Progenitor cell of endocrine pancreas (in vitro differentiated cells): ENCODE measurements at places on chromosomes 4 and X. TPM values are rescaled to one million over a fixed set of nuclear protein-coding genes. Genes with fewer than 3 reads are reported as not detected.
A peak's percentile ranks its signal among the peaks of the same experiment; 100 is the strongest.

DNA sequence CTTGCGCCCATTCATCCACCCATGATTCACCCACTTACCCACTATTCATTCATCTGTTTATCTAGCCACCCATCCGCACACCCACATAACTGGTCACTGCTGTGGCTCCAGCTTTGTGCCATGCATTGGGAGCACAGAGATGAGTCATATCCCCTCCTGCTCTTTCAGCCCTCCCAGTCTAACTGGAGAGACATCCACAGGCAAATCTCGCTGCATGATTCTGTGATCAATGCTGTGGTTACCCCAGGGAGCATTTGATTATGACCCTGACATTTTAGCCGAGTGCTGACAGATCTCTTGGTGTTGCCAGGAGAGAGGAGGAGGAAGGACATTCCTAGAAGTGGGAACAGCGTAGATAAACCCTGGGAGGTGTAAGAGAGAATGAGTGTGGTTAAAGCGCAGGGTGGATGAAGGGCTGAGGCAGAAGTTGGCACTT, 10.4 kb upstream of the PORCN start:
- no peak for DNase-seq

DNA sequence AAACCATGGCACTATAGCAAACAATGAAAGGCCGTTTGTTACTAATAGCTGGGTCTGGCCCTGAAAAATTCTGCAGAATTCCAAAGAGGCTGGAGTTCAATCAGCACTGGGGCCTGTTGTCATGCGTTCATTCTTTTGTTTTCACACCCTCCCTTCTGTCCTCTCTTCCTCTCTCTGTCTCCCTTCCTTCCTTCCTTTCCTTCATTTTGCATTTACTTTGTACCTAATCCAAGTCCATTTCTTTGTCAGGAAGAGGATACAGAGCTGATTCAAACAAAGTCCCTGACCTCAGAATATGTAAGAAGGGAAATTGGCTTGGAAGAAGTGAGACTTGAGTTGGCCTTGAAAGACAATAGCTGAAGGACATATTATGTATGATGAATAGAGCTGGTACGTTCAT, 119.6 kb upstream of the LDB2 start:
- DNase-seq = no peak

DNA sequence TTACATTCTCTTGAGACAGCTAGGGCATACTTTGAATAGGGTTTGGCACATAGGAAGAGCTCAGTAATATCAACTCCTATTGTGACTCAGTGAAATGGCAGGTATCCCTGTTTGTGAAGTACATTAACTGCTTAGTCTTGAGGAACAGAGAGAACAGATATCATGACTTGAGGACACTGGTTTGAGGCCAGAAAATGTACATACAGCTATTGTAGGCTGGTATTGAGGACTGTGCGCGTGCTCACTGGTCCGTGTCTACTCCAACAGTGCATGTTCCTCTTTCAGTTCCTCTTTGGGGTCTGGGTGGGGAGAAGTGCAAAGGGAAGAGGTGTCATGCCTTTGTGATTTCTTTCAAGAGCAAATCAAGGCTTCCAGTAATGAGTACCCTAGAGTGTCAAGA, 34.6 kb upstream of the TBC1D9 start:
- no peak for DNase-seq

GRCh38 chr4:156248917-156249316, 295.3 kb upstream of the CTSO start:
- DNase-seq = no peak

DNA sequence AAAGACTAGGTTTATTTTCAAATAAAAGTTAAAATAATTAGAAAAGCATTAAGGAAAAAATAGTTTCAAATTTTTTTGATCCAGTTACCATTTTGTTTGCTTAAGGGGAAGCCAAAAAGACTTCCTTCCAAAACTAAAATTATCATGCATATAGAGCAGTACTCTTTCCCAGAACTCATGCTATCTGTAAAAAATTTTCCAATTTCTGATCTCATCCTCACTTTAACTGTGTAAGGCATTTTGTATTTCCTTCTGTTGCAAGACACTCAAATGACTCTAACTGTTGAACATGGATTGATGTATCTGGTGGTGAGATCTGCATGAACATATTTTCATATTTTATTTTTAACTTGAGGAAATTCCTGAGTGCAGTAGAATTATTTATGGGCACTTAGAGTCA, 150.1 kb downstream of the ADAM29 start:
- no peak for DNase-seq

GRCh38 chr4:55609393-55609866, 17.4 kb upstream of the PDCL2 start:
- DNase-seq = no peak

- no peak for DNase-seq
These were observed 31.8 kb upstream of the LIMCH1 start for GRCh38 chr4:41506130-41506529.

DNA sequence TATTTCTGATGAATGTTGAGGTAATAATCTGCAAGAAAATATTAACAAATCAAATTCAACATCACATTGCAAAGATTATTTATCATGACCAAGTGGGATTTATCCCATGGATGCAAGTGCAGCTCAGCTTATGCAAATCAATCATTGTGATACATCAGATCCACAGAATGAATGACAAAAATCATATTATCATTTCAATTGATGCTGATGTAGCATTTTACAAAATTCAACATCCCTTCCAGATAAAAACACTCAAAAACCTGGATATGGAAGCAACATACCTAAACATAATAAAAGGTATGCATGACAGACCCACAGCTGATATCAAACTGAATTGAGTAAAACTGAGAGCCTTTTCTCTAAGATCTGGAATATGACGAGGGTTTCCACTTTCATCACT, 1915.4 kb downstream of the ARAP2 start:
- DNase-seq = no peak

DNA sequence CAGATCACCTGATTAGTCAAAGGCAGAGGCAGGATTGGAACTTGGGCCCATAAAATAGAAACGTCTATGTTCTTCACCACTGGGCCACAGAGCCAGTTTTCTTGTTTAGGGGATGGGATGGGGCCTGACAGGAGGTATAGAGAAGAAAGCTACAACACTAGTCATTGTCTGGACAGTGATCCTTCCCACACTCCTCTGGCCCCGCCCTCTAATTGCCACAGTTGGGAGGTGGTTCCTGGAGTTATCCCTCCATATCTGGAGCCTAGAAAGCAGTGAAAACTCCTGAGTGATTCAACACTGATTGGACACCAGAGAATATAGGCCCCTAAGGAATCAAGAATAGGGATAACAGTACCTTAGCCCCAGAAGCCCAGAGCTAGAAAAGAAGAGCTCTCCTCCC, 22.9 kb downstream of the RASL11B start:
- no peak for DNase-seq

DNA sequence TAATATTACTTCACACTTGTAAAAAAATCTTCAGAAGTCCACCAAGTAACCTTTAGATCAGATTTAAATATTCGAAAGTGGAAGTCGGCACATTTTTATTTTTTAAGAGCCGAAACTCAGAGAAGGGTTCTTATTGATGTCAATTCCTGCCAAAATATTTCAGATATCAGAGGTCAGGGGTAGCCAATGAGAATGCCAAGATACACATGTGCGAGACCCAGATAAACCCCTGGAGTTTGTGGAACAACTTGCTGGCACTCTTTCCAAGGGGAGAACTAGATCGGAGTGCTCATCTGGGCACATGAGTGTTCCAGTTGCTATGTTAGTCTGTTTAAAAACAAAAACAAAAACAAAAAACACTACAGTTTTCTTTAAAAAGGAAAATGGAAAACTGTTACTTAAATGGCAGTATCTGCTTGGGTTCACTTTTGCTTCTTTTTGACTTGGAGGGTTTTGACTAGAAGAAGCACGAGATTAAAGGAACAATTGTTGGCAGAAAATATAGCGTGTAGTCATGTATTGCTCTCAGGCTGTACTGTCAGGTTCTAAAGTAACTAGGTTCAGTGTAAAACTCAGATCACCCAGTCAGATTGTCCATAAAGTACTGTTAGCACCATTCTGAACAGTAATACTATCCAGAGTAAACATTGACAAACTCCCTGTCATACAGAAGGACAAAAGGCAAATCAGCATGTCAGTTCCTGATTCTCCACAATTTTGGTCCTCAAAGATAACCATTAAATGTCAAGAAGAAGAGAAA, 188.0 kb upstream of the PACRGL start:
- DNase-seq = no peak

DNA sequence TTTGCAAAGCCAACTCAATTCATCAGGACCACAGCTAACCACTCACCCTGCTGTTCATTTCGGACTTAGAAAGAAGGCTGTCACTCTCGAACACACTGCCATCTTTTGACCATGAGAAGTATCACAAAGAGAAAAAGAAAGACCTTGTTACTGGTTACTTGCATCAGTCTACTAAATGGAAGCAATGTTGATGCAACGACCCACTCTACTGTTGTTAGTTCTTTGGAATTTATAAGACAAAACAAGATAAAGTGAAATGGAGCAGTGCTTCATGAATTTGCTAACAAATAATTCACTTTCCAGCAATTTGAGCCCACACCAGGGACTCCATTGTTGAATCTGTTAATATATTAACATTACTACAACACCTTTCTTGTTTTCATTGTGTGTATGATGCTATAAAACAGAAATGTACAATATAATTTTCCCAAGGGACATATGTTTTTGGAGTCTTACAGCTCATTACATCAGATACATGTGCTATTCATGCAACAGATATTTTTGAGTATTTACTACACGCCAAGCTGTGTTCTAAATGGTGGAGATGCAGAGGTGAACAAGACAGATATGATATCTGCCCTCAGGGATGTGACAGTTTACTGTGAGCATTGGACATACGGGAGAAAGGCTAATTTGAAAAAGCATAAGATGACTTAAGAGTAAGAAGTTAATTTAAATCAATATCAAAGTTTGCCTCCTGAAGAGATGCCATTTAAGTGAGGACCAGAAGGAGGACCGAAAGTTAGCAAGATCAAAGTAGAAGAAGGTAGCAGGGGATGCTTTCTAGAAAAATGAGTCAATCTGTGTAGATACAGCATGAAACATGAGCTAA, 87.2 kb downstream of the AREG start:
- DNase-seq = no peak

GRCh38 chr4:42519803-42520417, 122.6 kb downstream of the SHISA3 start:
- peak; percentile 42 for DNase-seq

- DNase-seq = no peak
These were observed 51.7 kb upstream of the CHRNA9 start for GRCh38 chr4:40283413-40283812.

GRCh38 chr4:122548452-122548851, 72.4 kb downstream of the IL21 start:
- no peak for DNase-seq

HTRA3 gene
- 0.69 and 0.86 TPM in 2 replicates for total RNA-seq

FAM53A gene
- total RNA-seq = 2.4 and 3.0 TPM in 2 replicates

STBD1 gene
- 1.9 TPM in 2 replicates for total RNA-seq

TMSB15A gene
- 113 and 124 TPM in 2 replicates for total RNA-seq

CLDN22 gene
- total RNA-seq = not detected in 2 replicates

ZXDA gene
- total RNA-seq = 0.67 and 0.93 TPM in 2 replicates

PFKFB1 gene
- 0.77 and 0.82 TPM in 2 replicates for total RNA-seq
